ENCODE measurements at places on chromosomes 7 and 10. TPM values are rescaled to one million over a fixed set of nuclear protein-coding genes. Genes with fewer than 3 reads are reported as not detected.

TUBAL3 gene
- total RNA-seq = 0.40 TPM

DGKI gene
- 7.5 TPM for total RNA-seq

CUL2 gene
- 30.0 TPM for total RNA-seq

EGFR gene
- 7.6 TPM for total RNA-seq

- DNase-seq = no peak
Observed at GRCh38 chr10:14608381-14609001, 166.2 kb downstream of the FAM107B start.

GRCh38 chr10:70664702-70665195 lies 7.6 kb upstream of the ADAMTS14 start:
- peak; percentile 66 for DNase-seq

- no peak for DNase-seq
Observed at GRCh38 chr10:30542001-30542894, 87.3 kb downstream of the LYZL2 start.

DNA sequence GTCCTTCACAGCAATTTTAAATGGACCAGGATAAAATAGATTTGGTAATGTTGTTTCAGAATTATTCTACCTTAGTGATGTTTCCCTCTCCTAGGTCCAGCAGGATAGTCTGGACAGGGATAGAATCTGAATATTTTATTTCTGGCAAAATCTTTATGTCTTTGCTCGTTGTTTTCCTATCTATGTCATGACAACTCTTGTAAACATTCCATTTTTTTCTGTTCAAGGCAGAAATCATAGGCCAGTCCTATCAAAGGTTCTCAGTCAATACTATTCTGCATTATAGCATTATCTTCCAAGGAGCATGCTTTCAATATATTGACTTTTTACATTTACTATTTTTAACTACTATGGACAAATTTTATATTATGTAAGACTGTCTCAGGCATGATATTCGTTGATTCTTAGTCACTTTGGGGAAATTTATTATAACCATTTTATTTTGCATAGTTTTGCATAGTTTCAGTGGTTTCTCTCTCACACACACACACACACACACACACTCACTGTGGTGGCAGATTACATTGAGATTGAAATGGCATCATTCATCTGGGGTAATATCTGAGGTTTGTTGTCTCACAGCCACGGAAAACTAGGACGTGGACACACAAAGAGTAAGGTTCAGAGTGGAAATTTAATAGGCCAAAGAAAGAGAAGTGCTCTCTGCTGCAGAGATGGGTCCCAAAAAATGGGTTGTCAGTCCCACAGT lies 17.2 kb downstream of the TAS2R60 start:
- DNase-seq = no peak

DNA sequence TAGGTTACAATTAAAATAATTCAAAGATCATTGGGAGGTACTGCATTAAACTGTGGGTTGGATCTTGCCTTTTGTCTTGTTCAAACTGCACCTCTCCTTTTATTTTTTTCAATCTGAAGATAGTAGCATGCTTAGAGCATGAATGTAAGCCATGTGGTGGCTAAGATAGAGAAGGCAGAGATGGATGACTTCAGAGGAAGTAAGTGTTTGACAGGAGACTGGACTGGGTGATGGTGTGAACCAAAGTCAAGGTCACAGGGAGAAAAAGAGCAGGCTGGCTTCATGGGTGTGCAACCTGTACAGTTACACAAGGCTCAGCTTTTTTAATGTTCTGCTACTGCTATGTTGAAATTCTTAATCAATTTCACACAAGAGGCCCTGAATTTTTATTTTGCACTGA lies 85.6 kb downstream of the ZEB1 start:
- no peak for DNase-seq

DNA sequence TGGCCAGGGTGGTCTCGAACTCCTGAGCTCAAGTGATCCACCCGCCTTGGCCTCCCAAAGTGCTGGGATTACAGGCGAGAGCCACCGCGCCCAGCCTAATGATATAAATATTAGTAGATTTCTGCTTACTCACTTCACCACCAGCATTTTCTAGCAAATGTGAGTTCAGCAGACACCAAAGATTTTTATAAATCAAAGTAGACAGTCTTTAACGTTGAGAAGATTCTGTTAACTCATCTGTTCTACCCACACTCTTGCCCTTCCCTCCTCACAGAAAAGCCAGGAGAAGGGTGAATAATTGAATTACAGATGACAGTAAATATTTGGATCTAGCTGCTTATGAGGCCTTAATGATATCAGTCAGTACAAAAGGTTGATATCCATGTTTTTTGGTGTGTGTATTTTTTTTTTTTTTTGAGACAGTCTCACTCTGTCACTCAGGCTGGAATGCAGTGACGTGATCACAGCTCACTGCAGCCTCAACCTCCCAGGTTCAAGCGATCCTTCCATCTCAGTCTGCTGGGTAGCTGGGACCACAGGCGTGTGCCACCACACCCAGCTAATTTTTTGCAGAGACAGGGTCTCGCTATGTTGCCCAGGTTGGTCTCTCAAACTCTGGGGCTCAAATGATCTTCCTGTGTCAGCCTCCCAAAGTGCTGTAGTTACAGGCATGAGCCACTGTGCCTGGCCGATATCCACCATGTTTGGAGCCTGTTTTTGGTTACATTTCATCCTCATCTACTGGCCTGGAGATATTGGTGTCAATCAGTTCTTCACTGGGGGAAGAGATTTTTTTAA lies 120.5 kb downstream of the CUX1 start:
- no peak for DNase-seq

DNA sequence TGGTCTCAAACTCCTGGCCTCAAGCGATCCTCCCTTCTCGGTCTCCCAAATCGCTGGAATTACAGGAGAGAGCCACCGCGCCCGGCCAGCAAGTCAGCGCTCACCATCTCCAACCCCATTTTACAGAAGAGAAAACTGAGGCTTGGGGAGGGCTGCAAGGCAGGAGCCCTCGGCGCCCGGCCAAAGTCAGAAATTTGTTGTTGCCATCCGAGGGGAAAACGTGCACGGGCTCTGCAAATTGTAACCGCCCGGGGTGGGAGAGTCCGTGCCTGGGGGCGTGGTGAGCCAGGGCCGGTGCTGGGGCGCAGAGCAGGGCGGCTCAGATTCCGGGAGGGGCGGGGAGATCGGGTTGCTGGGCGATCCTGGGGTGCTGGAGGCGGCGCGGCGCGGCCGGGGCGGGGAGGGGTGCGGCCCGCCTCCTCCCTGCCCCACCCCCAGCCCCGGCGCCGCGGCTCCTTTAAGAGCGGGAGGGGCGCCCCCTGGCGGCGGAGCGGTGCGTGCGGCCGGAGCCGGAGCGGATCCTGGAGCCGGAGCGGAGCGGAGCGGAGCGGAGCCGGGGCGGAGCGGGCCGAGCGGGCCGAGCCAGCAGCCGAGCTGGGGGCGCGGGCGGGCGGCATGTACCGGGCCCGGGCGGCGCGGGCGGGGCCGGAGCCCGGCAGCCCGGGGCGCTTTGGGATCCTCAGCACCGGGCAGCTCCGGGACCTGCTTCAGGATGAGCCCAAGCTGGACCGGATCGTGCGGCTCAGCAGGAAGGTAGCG lies at the start of gene VPS37D:
TSS of gene VPS37D (plus strand) at position 488 of the 759 bp plus-strand sequence. CDS start at position 616, 128 bp downstream.
- DNase-seq = peak; percentile 94

GRCh38 chr10:77428691-77429395 lies 208.8 kb downstream of the KCNMA1 start:
- DNase-seq = no peak

Measured in cardiac septum (tissue), 1 donor.